ENCODE measurements at places on chromosomes 7 and 10. TPM values are rescaled to one million over a fixed set of nuclear protein-coding genes. Genes with fewer than 3 reads are reported as not detected.

The CDHR3 gene
- total RNA-seq: 9.5 TPM

The SFRP4 gene
- not detected for total RNA-seq

The PODXL gene
- total RNA-seq: 339 TPM

GRCh38 chr7:12827920-12828319 is 140.5 kb downstream of the ARL4A start:
- DNase-seq: no peak

DNA sequence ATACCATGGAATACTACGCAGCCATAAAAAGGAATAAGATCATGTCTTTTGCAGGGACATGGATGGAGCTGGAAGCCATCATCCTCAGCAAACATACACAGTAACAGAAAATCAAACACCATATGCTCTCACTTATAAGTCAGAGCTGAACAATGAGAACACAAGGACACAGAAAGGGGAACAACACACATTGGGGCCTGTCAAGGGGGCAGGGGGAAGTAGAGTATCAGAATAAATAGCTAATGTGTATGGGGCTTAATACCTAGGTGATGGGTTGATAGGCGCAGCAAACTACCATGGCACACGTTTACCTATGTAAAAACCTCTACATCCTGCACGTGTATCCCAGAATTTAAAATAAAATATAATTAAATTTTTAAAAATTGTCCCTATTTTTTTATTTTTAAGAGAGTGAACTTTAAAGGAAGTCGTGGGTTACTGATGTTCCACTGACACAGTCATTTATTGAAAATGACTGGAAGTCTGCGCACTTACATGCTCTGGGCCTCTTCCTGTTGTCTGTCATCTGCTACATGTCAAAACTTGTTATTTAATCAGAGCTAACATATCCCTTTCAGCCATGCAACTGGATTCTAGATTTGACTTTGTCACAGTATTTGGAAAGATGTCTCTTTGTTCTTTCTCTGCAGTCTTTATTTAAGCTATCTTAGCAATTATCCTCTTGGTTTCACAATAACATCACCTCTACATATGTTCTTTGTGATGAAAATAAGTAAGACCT is 73.7 kb upstream of the ABCB5 start:
- DNase-seq: no peak

- no peak for DNase-seq
Measured at GRCh38 chr7:36692456-36692855, 31.8 kb downstream of the AOAH start.

- DNase-seq: no peak
Measured at GRCh38 chr7:104845557-104845956, 168.4 kb upstream of the KMT2E start.

DNA sequence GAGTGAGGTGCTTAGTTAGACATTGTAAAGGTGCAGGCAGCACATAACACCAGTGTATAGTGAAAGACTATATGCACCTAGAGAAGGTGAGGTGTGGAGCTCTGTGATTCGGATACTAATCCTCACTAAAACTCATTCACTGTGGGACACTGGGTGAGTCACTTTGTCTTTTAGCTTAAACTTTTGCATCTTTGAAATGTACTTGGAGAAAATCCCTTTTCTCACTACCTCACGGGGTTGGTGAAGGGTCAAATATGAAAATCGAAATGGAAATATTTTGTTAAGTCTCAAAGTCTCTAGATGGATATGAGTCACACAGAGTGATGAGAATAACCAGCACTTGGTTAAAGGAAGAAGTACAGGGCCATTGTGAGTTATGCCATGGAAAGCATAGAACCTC is 38.0 kb downstream of the MDFIC start:
- DNase-seq: no peak
